ENCODE measurements at places on chromosomes 3 and 15.
A peak's percentile ranks its signal among the peaks of the same experiment; 100 is the strongest.

DNA sequence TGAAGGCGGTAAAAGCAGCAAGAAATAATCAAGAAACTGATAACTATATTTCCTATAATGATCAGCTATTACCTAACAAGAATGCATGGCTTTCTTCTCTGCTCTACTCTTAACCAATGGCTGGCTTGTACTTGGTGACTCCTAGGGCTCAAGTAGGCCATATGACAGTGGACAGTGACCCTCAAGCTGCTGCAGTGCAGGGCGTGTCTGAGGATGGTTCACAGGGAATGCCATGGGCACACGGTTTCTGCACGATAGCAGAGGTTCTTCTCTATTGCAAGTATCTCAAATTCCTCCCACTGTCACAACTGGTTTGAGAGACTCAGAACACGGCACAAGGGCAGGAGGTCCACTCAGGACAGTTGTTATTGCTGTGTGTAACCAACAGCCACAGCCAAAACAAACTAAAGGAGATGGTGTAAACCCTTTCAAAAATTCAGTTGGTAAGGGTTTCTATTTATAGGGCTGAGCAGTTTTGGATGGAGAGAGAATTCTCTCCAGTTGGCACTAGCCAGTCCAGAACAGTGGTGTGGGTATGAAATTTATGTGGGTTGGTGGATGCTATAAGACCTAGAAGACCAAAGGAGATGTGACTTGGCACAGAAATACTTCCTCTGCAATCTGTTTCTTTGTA is 103.2 kb upstream of the ST8SIA2 start:
- DNase-seq = no peak

DNA sequence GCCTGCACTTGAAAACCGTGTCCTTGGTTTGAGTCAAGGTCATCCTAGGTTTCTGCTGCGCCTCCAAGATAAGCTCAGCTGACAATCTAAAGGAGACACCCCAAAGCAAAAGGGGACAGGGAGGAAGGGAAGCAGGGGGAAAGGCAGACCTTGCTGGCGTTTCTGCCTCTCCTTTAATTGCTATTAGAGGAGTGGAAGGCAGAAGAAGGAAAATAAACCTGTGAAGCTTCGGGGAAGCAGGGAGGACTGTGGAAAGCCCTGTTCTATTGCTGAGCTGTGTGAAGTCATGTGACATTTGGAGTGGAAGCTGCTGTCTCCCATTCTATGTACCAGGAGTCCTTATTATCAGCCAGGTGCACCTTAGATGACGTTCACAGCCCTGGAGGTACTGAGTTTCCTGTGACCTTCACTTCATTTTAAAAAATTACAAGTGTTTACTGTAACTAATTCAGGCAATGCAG is 21.5 kb upstream of the CHD2 start:
- peak; percentile 49 for DNase-seq

DNA sequence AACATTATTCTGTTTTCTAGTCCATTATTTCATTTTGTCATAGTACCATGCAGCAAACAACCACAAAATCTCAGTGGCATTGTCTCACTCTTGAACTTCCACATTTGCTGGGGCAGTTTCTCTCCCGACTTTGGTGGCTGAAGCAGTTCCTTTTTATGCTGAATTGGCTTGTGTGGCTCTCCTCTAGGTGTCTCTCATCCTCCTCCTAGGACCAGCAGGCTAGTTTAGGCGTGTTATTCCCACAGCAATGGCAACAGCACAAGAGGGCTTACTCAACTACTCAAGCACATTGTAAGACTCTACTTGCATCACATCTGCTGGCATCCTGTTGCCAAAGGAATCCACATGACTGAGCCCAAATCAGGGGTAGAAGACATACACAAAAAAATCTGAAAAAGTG is 201.8 kb upstream of the KCNH8 start:
- no peak for DNase-seq

- no peak for DNase-seq
Observed at GRCh38 chr3:33513262-33513863, 73.2 kb upstream of the UBP1 start.

GRCh38 chr15:58839485-58839884 is 68.4 kb downstream of the MINDY2 start:
- no peak for DNase-seq

DNA sequence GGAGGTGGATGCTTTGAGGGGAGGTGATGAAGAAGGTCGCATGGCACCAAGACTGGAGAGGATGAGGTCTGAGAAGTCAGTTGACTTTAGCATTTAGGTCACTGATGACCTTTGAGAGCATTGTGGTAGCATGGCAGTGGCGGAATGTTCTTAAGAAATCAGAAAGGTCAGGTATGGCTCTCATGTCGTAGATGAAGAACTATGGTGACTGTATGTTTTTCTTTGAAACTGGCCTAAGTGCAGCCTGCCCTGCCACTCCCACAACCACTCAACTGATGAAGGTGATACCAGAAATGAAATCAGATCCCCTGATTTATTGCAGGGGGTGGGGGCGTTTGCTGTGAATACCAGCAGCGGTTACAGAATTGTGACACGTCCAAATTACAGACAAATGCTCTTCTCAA is 102.6 kb downstream of the ITPR1 start:
- no peak for DNase-seq

- DNase-seq = peak; percentile 29
Observed at GRCh38 chr15:69265347-69265955, 33.3 kb upstream of the PAQR5 start.

DNA sequence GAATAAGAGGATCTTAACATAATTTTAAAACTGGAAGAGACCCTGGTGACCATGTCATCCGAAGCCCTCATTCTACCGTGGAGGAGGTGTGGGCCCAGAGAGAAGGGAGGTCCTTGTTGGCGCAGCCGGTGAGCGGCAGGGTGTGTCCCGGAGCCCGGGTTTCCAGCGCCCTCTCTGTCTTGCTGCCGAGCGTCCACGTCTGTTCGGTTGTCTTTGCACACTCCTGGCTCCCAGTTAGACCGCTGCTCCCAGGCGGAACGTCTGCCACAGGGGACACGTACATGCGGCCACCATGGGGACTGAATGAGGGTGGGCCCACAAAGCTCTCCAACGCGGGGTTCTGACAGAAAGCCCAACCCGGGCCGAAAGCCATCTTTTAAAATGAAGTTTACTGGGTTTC is 6.6 kb upstream of the MUC4 start:
- DNase-seq = no peak

DNA sequence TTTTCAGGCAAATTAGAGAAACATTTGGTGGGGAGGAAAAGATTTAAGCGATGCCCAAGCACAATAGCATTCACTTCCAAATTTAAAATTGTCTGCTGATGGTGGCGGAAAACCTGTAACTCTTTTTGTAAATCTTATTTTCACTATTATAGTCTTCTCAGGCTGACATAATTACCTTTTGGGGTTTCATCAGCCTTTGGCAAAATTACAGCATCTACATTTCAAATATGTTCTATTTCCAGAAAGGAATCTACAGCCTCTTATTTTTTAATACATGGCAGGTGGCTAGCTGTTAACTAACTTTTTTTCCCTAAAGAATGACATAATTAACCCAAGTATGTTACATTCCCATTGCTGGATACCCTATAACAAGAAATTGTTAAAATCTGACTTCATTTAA is 391.5 kb upstream of the CCDC54 start:
- no peak for DNase-seq

Data from NCI-H1436 (cell line).